Vagina (tissue), 2 donors: ENCODE measurements at places on chromosomes 4 and X.

DNA sequence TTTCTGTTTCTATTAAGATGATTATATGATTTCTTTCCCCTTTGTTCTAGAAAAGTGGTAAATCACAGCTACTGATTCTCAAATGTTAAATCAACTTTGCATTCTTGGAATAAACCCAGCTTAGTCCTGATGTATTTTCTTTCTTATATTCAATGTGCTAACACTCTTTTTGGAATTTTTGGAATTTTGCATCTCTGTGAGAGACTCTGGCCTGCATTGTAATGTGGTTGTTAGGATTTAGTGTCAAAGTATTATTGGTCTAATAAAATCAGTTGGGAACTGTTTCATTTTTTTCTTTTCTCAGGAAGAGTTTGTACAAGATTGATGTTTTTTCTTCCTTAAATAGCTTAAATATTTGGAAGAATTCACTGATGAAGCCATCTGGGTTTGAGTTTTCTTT lies 109.6 kb downstream of the KIT start:
- no peak for DNase-seq
- no peak overlapping the region for H3K4me3 ChIP-seq
- H3K4me1 ChIP-seq = no peaks in the 10 kb centered on the region
- no peaks in the 10 kb centered on the region for H3K36me3 ChIP-seq

DNA sequence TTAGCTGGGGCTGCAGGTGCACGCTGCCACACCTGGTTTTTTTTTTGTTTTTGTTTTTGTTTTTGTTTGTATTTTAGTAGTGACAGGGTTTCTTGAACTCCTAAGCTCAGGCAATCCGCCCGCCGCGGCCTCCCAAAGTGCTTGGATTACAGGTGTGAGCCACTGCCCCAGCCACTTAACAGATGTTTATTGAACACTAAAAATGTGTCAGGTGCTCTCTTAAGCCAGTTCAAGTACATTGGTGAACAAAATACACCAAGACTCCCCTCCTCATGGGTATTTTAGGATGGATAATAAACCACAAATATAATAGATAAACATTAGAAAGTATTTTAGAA lies 69.9 kb downstream of the TRAPPC11 start:
- no peaks in the 10 kb centered on the region for H3K27me3 ChIP-seq
- no peaks in the 10 kb centered on the region for H3K36me3 ChIP-seq
- no peak for DNase-seq
- H3K4me3 ChIP-seq = no peak overlapping the region
- H3K4me1 ChIP-seq = no peaks in the 10 kb centered on the region

DNA sequence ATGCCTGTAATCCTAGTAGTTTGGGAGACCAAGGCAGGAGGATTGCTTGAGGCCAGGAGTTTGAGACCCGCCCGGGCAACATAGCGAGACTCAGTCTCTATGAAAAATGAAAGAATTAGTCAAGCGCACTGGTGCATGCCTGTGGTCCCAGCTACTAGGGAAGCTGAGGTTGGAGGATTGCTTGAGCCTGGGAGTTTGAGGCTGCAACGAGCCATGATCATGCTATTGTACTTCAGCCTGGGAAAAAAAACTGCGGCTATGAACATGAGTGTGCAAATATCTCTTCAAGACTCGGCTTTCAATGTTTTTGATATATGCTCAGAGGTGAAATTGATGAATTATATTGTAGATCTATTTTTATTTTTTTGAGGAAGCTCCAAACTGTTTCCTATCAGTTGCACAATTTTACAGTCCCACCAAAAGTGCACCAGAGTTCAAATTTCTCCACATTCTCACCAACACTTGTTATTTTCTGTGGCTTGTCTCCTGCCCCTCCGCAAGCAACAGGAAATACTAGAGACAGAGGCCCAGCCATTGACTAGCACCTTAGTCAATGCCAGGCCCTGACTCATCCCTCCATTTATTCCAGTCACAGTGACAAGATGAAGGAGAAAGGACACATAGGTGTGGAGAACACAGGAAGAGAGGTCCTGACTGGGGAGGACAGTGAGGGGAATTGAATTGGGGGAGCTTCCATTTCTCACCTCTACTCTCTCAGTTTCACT lies 33.1 kb upstream of the ZNF41 start:
- DNase-seq = no peak
- H3K4me3 ChIP-seq = no peak overlapping the region
- H3K36me3 ChIP-seq = no peaks in the 10 kb centered on the region
- no peak overlapping the region for H3K27ac ChIP-seq

- H3K36me3 ChIP-seq = no peaks in the 10 kb centered on the region
- H3K27ac ChIP-seq = no peak overlapping the region
- no peaks in the 10 kb centered on the region for H3K4me1 ChIP-seq
- DNase-seq = no peak
- H3K4me3 ChIP-seq = no peak overlapping the region
Observed at GRCh38 chrX:12890467-12890866, 16.0 kb upstream of the TLR8 start.

DNA sequence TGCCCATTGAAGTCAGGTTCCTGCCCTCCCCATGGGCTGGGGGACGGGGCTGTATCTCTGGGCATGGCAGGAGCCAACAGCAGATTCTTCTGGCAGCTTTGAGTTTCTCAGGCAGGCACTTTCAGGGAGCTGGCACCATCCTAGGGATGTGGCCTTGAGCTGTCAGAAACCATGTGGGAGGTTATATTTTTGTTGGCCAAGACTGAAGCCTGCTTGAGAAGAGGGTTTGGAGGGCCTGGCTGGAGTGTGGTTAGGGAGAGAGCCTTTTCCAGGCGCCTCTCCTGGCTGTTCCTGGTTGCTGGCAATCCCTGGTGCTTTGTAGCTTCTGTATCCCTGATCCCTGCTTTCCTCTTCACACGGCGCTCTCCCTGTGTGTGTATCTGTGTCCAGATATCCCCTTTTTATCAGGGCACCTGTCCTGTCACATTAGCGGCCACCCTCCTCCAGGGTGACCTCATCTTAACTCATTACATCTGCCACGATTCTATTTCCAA lies 30.6 kb upstream of the SORCS2 start:
- no peaks in the 10 kb centered on the region for H3K27me3 ChIP-seq
- peak; percentile 77 for DNase-seq
- no peak overlapping the region for H3K27ac ChIP-seq
- no peak overlapping the region for H3K4me3 ChIP-seq
- no peaks in the 10 kb centered on the region for H3K36me3 ChIP-seq

GRCh38 chr4:182575225-182575624 lies 332.0 kb downstream of the TENM3 start:
- H3K4me3 ChIP-seq = no peak overlapping the region
- no peak for DNase-seq
- H3K27ac ChIP-seq = no peak overlapping the region
- H3K36me3 ChIP-seq = no peaks in the 10 kb centered on the region
- H3K4me1 ChIP-seq = no peaks in the 10 kb centered on the region
- no peaks in the 10 kb centered on the region for H3K27me3 ChIP-seq

DNA sequence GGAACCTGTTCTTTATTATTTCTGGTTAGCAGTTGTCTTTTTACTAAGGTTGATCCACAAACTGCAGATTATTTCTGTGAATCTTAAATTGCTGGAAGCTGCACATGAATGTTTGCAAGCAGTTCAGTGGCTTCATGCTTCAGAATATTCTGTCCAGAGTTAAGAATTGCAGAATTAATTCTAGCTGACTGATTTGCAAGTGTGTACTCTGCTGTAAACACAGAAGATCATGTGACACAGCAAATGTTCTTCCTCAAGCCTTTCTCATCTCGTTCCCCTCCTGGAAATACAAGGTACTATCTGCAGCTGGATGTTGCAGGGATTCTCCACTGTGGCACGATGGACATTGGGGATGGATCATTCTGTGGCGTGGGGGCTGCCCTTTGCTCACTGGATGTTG lies 16.8 kb upstream of the CLTRN start:
- H3K4me1 ChIP-seq = peaks cover 18% of the 10 kb centered on the region
- H3K36me3 ChIP-seq = peaks cover 17% of the 10 kb centered on the region
- DNase-seq = no peak
- no peaks in the 10 kb centered on the region for H3K27me3 ChIP-seq
- no peak overlapping the region for H3K4me3 ChIP-seq
- no peak overlapping the region for H3K27ac ChIP-seq

DNA sequence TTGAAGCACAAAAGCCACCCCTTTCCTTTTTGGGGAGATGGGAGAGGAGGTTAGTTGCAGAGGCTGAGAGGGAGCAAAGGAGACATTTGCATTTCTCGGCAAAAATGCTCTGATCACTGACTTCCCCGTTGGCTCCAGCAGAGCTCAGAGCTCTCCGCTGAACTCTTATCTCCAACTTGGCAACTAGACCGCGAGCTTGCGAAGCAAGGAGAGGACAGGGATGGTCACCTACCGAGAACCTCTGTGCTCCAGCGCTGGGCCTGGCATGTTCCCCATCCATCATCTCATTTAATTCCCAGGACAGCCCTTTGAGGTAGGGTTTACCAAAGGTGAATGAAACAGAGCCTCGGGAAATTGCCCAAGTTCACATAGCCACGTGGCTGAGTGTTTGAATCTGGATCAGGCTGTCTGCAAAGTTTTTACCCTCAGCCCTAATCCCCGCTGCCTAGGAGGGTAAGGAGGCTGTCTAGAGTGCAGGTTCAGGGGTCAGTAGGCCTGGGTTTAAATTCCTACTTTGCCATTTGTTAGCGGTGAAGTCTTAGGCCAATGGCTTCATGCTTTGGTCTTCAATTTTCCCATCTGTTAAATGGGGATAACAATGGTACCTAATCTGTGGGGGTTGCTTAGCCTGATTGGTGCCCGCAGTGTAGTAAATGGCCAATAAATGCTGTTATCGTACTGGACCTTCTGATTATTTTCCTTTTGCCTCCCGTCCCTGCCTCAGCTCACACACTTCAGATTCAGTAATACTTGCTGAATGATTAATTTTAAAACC lies 3.8 kb upstream of the CITED1 start:
- no peaks in the 10 kb centered on the region for H3K36me3 ChIP-seq
- no peak for DNase-seq
- H3K27me3 ChIP-seq = peaks cover 25% of the 10 kb centered on the region

DNA sequence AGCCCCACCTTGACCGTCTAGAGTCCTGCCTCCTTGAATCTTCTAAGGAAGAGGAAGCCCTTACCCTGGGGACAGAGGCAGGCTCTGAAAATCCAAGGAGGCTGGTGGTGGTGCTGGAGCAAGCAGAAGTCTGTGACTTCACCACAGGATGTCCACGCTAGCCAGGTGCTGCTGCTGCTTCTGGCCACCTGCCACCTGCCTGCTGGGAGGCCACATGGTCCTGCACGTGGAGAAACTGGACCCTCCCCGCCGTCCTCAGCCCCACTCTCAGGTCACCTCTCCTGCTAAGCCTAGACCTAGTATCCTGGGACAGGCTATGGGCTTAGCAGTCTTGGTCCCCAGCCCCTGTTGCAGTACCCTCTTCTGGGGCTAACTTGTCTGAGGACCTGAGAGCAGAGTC lies 15.8 kb downstream of the TMEM31 start:
- H3K27me3 ChIP-seq = no peaks in the 10 kb centered on the region
- no peak for DNase-seq
- H3K4me3 ChIP-seq = no peak overlapping the region
- H3K27ac ChIP-seq = no peak overlapping the region
- H3K36me3 ChIP-seq = no peaks in the 10 kb centered on the region
- no peaks in the 10 kb centered on the region for H3K4me1 ChIP-seq

GRCh38 chrX:39676434-39676833 lies 421.3 kb downstream of the BCOR start:
- H3K27me3 ChIP-seq = no peaks in the 10 kb centered on the region
- no peaks in the 10 kb centered on the region for H3K4me1 ChIP-seq
- no peak overlapping the region for H3K4me3 ChIP-seq
- H3K27ac ChIP-seq = no peak overlapping the region

DNA sequence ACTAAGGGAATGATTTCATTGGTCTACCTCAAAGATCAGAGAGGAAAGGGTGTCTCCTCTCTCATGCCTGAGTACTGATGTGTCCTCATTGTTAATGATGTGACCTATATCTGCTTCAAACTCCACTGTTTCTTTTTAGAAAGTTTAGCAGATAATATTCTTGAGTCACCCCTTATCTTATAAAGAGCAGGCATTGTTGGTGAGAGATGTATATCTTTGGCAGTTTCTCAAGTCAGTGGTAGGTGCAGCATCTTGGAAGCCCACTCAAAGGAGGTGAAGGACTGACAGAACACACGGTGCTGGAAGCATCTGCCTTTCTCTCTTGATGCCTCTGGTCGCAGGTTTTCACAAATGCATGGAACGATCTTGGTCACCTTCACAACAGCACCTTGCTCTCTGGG lies 71.2 kb downstream of the ZNF518B start:
- H3K36me3 ChIP-seq = no peaks in the 10 kb centered on the region
- no peaks in the 10 kb centered on the region for H3K4me1 ChIP-seq
- no peak overlapping the region for H3K4me3 ChIP-seq
- DNase-seq = no peak
- no peak overlapping the region for H3K27ac ChIP-seq

- no peaks in the 10 kb centered on the region for H3K27me3 ChIP-seq
- no peaks in the 10 kb centered on the region for H3K36me3 ChIP-seq
- peak overlapping the region; percentile 41 for H3K4me3 ChIP-seq
Observed at GRCh38 chrX:103404231-103405008, 28.1 kb downstream of the BEX3 start.

DNA sequence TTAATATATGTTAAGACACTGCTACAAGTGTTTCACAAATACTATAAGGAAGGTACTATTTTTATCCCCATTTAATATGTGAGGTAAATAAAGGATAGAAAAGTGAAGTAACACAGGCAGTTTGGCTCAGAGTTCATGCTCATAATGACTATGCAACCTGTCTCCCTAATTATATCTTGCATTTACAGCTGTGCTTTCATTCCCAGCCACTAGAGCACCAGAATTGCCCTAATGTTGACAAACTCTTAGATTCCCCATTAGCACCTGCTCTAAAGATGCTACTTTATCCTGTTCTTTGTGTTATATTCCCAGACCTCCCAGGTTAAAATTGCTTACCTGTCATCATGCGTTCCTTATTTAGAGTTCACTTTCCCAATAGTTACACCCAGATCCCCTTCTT lies 833.6 kb downstream of the CCSER1 start:
- no peaks in the 10 kb centered on the region for H3K27me3 ChIP-seq
- no peaks in the 10 kb centered on the region for H3K4me1 ChIP-seq
- H3K36me3 ChIP-seq = no peaks in the 10 kb centered on the region
- no peak overlapping the region for H3K27ac ChIP-seq

- peak overlapping the region; percentile 38 for H3K4me3 ChIP-seq
- no peaks in the 10 kb centered on the region for H3K4me1 ChIP-seq
- H3K27me3 ChIP-seq = no peaks in the 10 kb centered on the region
- peak overlapping the region; percentile 60 for H3K27ac ChIP-seq
- no peaks in the 10 kb centered on the region for H3K36me3 ChIP-seq
Observed at GRCh38 chrX:72018277-72019112, 107.8 kb downstream of the NHSL2 start.

DNA sequence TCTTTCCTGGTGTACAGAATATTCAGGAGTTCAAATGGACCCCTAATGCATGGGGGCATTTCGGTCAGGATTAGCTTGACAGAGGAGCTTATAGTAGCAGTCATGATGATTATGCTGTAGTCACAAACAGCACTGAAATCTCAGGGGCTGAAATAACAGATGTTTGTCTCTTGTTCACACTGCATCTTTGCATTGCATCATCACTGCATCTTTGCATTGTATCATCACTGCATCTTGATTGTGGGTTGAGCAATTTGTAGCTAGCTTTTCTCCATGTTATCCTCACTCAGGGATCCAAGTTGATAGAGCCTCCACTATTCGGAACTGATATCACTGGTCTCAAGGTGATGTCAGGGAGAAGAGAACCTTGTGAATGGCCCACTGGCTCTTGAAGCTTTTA lies 160.9 kb downstream of the GATB start:
- DNase-seq = no peak
- H3K4me1 ChIP-seq = no peaks in the 10 kb centered on the region
- no peak overlapping the region for H3K4me3 ChIP-seq

- no peaks in the 10 kb centered on the region for H3K27me3 ChIP-seq
- H3K4me3 ChIP-seq = no peak overlapping the region
- peaks cover 8% of the 10 kb centered on the region for H3K4me1 ChIP-seq
- no peaks in the 10 kb centered on the region for H3K36me3 ChIP-seq
- H3K27ac ChIP-seq = no peak overlapping the region
- DNase-seq = no peak
Observed at GRCh38 chr4:107876099-107876498, 51.4 kb downstream of the SGMS2 start.
